Activated gamma-delta T cell treated with anti-CD3 and anti-CD28 coated beads, Interleukin-2, amount 50 U/mL, for 16 hours (primary cell): ENCODE measurements at places on chromosomes 1 and 21.

- DNase-seq, result no peak
These were observed 577.8 kb downstream of the BRINP3 start for GRCh38 chr1:189899686-189900425.

- DNase-seq, result no peak
These were observed 81.4 kb downstream of the NENF start for GRCh38 chr1:212514056-212514614.

GRCh38 chr1:228018961-228019721, 12.3 kb downstream of the WNT3A start:
- no peak for DNase-seq

GRCh38 chr1:182768963-182769362, 20.6 kb upstream of the NPL start:
- no peak for DNase-seq

DNA sequence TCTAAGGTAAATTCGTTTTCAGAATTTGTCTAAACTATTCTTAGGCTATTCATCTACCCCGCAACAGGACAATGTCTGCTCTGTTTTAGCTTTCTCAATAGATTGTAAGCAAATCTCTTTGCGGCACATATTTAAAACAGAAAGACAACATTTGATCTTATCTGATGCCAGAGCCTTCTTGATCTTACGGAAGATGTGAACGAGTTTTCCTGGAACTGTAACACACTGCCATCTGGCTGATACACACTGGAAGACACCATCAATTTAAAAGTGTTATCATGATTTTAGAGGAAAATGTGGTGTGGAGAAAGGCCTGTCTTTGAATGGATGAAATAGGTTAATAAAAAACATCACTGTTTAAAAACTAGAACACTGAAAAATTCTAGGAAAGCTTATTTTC, 36.1 kb downstream of the COA6 start:
- no peak for DNase-seq

- no peak for DNase-seq
These were observed 14.0 kb upstream of the NCF2 start for GRCh38 chr1:183604038-183604808.

DNA sequence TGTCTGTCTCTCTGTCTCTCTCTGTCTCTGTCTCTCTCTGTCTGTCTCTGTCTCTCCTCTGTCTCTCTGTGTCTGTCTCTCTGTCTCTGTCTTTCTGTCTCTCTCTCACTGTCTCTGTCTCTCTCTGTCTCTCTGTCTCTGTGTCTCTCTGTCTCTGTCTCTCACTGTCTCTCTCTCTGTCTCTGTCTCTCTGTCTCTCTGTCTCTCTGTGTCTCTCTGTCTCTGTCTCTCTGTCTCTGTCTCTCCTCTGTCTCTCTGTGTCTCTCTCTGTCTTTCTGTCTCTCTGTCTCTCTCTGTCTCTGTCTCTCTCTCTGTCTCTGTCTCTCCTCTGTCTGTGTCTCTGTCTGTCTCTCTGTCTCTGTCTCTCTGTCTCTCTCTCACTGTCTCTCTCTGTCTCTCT, 873 bp upstream of the COL6A1 start:
- no peak for DNase-seq

- DNase-seq, result no peak
These were observed 112.8 kb downstream of the C1orf21 start for GRCh38 chr1:184499616-184500015.

GRCh38 chr1:938711-939489, 15.2 kb downstream of the SAMD11 start:
- no peak for DNase-seq

GRCh38 chr1:175208773-175209492, 16.4 kb upstream of the KIAA0040 start:
- peak; percentile 36 for DNase-seq

GRCh38 chr1:32539584-32540571, 651 bp downstream of the ZBTB8A start:
- no peak for DNase-seq
